ENCODE measurements at places on chromosomes 4 and X.

DNA sequence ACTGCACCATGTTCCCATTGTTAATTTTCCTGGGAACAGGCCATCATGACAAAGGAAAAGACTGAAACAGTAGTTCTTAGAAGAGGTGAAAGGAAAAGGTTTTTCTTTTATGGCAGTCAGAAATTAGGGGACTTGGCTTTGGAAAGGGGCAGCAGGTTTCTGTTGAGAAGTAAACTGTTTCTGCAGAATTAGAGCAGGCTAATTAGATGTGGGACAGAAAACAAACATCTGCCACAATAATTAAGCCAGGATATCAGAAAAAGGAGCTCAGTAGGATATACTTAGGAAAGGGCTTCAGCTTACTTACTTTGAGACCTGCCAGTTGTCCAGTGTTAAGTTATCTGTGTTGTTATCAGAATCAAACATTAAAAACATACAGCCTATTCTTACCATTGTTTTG lies 36.7 kb upstream of the STPG2 start:
- no peak for DNase-seq

DNA sequence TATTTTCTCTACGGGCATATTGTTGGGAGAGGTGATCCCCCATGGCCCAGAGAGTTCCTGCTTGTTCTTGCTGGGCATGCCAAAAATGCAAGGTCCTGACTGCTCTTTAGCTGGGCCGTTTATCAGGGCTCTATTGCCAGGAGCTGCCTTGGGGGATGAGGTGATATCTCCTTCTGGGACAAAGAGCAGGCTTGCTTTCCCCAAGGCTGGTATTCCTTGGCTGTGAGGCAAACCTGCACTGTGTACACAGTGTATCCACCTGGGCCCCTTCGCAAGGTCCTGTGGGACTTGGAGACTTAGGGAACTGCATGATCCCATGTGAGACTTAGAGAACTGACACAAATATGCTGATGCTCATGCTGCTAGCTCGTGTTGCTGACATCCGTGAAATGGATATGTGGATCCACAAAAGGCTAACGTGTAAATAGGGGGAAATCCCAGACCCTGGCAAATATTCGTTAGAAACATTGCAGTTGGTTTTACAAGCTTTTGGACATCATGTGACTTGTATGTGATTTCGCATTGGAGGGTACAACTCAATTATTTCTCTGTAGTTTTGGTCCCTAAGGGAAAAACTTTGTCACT lies 24.4 kb upstream of the ZFX start:
- DNase-seq = no peak

GRCh38 chrX:65928522-65928921 lies 111.4 kb downstream of the VSIG4 start:
- DNase-seq = no peak

GRCh38 chr4:47816748-47817147 lies 21.1 kb downstream of the CORIN start:
- DNase-seq = no peak

- no peak for DNase-seq
Observed at GRCh38 chr4:145988628-145989027, 50.0 kb upstream of the ZNF827 start.

DNA sequence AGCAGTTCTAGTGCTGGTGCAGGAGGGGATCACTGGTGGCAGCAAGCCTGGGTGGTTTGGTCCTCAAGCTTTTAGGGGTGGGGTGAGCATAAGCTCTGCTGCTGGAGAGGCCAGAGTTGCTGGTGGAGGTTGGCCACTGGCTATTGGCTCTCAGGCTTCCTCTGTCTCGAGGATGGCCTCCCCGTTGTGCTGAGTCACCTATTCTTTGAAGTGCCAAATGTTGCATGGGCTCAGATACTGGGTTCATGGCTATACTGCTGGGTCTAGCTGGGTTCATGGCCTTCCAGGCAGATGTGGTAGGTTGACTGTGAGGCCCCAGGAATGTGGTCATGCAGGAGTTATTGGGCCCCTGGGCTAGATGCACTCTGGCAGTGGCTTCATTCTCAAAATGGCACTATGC lies 466.3 kb downstream of the NAF1 start:
- no peak for DNase-seq

DNA sequence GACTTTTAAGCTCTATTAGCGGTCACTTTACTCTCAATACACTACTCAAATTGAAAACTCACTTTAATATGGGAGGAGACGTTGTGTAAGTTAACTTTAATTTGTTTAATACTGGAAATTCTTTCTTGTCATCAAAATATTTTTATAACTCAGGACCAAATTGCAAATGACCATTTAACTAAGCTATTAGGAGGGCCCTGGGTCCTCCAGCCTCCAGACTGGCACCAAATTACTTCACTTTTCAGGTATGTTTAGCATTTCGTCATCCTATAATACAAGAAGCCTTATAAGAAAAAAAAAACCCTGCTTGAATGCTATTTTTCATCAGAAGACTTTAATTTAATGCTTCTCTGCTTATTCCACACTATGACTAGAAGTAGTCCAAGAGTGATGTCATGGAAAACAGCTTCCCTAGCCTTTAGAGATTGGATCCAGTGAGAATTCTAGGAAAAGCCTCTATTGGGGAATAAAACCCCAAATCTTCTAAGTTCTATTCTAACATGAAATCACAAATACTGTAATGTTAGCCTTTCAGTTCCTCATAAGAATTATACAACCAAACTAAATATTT lies 6.6 kb downstream of the KLHL15 start:
- no peak for DNase-seq

DNA sequence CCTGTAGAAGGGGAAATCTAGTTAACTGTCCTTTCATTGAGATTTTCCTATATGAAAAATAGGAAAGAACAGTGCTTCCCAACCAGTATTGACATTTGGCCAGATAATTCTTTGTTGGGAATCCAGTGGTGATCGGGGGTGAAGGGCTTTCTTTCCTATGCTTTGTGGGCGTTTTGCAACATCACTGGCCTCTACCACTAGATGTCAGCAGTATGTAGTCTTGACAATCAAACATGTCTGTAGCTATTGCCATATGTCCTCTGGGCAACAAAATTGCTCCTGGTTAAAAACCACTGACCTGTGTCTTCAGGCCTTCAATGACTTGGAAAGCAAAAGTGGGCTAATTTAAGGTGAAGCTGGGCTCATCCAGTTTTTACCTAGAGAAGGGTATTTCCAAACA lies 658.5 kb downstream of the DACH2 start:
- DNase-seq = no peak

DNA sequence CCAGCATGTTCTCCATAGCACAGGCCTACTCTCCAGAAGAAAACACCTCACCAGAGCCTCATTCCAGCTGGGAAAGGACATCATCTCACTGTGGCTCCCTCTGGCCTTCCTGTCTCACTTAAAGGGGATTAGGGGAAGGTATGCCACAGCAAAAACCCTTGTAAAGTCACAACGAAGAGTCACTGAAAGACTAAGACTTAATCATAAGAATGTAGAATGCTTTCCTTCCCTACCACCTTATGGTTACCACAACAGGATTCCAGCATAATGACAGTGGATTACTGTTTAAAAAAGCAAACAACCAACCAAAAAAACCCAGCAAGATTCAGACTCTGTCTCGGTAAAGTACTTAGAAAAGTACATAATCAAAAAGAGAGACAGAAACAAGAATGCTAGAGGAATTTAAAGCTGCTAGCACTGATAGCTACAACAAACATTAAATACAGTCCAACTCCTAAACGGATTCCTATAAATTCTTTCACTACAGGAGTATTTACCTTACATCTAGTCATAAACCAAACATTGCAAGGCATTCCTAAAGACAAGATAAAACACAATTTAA lies 75.1 kb downstream of the BANK1 start:
- DNase-seq = no peak

DNA sequence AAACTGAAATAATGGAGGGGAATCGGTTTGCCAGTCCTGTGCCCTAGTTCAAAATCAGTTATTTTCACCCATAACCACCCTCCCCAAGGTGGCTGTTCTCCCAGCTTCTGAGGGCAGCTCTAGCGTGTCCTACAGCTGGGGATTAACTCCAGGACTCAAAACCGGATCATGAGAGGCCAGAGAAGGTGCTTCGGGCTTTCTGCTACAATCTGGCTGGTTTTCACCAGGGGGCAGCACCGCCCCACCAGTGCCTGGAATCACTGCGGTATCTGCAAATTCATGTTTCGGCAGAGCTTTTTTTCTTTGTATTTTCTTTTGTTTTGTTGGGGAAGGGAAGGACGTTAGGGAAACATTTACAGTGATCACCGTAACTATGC lies 28.4 kb downstream of the PDHA1 start:
- peak; percentile 70 for DNase-seq

DNA sequence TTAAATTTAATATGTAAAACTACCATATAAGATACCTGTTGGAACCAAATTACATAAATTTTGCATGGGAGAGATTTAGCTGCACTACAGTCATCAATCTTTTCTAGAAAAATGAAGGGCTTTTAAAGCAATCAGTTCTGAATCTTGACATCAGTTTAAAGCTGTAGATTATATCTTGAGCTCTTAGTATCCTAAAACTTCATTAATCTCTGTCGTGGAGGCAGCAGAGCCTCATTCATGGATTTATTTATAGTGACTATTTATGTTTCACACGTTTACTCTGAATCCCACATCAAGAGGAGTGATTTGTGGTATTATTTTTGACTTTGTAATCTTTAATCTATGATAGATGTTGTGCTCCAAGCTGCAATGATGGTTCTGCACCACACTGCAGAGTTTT lies 175.9 kb downstream of the PDGFC start:
- DNase-seq = no peak

GRCh38 chrX:116872931-116873330 lies 410.2 kb upstream of the CT83 start:
- no peak for DNase-seq

DNA sequence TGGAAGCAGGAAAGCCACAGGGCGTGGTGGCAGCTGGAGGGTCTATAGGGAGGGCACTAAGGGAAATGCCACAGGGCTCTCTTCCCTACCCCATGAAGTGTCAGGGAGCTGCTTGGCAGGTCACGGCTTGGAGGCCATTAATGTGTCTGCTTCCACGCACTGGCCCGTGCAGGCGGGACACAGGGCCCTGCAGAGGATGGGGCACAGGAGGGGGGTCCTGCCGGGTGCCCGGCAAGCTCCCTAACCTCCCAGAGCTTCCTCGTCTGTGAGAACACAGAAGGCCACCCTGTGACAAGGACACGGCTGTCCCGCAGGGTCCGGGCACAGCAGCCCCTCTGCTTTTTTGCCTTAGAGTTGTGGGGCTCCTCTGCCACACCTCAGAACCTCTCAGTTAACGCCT lies 25.5 kb downstream of the FAM53A start:
- no peak for DNase-seq

DNA sequence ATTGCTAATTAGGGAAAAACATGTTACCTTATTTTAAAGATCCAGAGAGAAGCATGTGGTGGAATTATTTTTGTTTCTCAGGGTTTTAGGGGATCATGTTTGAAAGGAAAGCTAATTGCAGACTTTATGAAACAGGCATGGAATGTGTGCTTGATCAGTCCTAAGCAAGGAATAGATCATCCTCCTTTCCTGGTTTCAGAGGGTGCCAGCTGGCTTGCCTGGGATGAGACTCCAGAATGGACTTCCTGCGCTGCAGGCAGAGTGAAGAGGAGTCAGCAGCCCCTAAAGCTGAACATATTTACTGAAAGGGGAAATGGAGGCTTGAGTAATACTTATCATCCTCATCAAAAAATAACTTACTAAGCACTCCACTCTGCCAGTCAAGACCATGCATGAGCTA lies 13.3 kb downstream of the FGF5 start:
- DNase-seq = no peak

GRCh38 chr4:39609454-39609931 lies 29.2 kb downstream of the SMIM14 start:
- peak; percentile 21 for DNase-seq

- no peak for DNase-seq
Observed at GRCh38 chrX:123581586-123581985, 151.3 kb downstream of the THOC2 start.

- peak; percentile 7 for DNase-seq
Observed at GRCh38 chrX:46953137-46953527, 40.9 kb downstream of the JADE3 start.

GRCh38 chr4:183370786-183371185 lies 48.6 kb upstream of the CLDN24 start:
- DNase-seq = no peak

- DNase-seq = peak; percentile 16
Observed at GRCh38 chrX:39688576-39689375, 409.0 kb downstream of the BCOR start.

GRCh38 chr4:69773484-69773883 lies 13.1 kb upstream of the SULT1B1 start:
- no peak for DNase-seq

- no peak for DNase-seq
Observed at GRCh38 chr4:32142075-32142474, 1421.9 kb downstream of the PCDH7 start.

DNA sequence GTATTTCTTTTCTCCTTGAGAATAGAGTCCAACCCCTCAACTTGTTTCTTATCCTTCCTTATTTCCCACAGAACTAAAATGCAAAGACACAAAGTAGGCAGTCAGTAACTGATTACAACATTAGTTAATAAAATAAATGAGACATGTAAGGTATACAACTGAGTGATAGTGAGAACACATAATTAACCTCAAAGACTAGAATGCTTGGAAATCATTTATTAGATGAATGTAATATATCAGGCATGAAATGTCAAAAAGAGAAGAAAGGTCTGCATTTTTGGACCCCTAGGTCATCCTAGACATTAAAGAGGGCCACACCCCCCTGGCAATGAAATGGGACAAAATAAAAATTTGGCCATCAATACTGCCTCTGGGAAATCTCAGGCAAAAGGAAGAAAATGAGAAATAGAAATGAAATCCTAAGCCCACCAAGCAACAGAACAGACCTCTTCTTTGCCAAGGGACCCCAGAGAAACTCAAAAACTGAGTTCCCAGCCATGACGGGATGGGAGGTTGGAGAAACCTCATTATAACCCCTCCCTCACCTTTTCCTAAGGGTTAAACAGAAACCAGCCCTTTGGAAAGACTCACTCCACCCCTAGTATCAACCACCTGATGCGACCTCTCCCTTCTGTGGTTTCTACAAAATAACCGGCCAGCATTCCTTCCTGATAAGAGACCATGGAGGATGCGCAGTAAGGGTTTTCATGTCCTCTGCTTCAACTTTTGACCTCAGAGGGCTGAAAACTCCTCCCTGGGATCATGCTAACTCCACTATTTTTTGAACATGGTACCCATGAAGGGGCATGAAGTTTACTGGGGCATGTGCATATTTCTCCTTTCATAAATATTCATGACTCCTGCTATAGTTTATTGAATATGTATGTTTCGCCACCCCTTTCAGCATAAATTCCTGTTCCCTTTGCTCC lies 90.0 kb upstream of the EXOC1L start:
- no peak for DNase-seq

- DNase-seq = no peak
Observed at GRCh38 chr4:57443308-57443707, 333.1 kb upstream of the IGFBP7 start.

- DNase-seq = no peak
Observed at GRCh38 chr4:16157609-16158503, 68.4 kb downstream of the TAPT1 start.

Data from stimulated activated naive CD8-positive, alpha-beta T cell treated with anti-CD3 and anti-CD28 coated beads, Interleukin-15, amount 100 ng/mL, for 72 hours (primary cell).